ENCODE measurements at places on chromosomes 7 and 10.

- no peak for DNase-seq
Observed at GRCh38 chr7:18201350-18201749, 173.7 kb upstream of the PRPS1L1 start.

DNA sequence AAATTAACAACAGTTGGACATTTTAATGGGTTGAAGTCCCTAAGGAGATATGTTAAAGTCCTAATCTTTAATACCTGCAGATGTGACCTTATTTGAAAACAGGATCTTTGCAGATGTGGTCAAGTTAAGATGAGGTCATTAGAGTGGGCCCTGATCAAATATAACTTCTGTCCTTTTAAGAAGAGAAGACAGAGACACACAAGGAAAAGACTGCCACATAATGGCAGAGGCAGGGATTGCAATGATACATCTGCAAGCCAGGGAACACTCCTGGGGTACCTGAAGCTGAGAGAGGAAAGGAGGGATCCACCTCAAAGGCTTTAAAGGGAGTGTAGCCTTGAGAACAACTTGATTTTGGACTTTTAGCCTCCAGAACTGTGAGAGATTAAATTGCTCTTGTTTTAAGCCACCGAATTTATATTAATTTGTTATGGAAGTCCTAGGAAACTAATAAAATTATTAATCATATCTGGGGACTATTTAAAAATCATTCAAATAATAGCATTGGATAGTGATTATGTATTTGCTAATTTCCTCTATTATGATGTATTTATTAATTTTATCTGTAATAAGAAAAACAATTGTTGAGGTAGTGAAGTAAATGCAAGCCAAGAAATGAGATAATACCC, 700.0 kb upstream of the PCDH15 start:
- peak; percentile 24 for DNase-seq

- no peak for DNase-seq
Observed at GRCh38 chr7:148222721-148223120, 367.8 kb upstream of the C7orf33 start.

DNA sequence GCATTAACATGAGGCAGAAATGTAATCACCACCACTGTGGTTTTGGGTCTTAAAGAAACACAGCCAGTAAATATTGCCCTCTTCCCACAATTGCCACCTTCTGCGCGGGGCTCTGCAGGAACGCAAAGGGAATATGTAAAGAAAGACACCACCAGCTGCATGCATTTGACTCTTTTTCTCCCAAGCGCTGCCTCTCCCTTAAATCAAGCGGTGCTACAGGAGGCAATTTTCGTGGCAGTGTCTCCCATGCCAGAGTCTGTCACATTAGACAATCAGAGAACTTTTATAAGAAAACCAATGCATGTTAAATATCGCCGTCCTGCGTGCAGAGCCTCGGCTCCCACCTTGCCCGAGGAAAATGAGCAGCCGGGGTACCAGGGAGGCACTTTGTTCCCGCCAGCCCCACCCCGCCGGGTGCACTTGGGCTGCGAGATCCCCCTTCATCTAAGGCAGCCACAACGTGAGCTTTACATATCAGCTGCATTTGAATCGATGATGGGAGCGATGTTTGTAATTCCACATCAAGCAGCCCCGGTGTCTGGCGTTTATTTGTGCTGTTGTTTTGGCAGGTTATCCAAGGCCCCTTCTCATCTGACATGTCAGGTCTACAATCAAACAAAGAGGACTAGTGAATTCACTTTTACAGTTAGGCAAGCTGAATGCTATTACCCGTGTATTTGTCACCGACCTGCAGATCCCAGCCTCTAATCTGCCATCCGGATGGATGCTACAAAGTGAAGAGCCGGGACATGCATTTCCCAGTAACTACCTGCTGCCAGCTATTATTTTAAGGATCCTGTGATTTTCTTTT, 72.3 kb upstream of the MGMT start:
- DNase-seq: no peak

- DNase-seq: no peak
Observed at GRCh38 chr7:108072116-108072515, 58.0 kb downstream of the LAMB4 start.

DNA sequence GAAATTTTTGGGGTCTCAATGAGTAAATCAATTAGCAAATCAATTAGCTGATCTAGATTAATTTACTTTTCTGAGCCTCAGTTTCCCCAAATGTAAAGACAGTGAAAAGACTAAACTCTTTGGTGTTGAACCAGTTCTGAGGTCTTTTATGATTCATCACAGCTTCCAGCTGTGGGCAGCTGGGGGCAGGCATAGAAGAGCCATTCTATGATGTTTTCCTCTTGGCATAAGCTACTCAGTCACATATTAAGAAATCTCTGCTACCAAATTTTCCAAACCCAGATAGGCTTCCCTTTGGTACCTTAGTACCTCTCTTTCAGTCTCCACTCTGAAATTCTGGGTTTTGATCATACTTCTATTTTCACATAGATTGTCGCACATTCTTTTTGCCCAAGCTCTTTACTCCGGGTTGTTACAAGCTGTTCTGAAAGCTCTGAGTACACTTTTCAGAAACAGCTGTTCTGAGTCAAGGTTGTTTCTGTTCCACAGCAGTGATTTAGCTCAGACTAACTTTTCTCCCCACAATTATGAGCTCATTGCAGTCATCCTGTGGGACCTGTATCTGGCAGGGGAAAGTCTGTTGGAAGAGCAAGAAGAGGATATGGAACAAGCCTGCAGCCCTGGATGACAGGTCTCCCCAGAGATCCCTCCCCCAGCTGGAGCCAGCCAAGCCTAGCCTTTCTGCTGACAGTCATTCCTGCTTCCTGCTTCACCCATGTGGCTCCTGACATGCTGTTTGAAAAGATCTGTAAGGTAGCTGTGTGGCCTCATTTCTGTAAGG, 599.6 kb upstream of the GHITM start:
- DNase-seq: no peak
